ENCODE measurements at places on chromosomes 5 and 9.

DNA sequence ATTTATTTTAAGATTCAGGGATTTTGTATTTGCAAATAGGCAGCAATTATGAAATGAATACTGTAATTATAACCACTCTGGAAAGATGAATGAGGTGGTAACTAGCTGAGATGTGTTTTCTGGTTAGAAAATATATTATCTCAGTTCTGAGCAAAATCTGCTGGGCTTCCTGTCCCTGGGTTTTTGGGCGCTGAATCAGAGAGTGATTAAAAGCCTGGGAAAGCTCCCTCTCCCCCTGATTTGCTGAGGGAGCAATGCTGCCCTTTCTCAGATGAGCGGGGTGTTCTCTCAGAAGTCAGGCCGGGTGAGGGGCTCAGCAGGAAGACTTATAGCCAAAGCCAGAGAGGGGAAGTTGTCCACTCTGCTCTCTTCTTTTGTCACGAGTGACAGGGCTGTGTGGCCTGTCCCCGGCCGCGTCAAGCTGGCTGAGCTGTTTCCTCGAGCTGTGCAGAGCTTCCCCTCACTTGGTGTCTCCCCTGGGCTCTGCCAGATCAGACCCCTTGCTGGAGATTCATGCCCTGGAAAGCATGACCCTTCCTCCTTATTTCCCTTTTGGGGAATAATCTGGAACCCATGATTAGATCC, 39.8 kb upstream of the PITX1 start:
- no peak for DNase-seq

- DNase-seq: no peak
Observed at GRCh38 chr5:85030316-85031084, 645.8 kb upstream of the EDIL3 start.

DNA sequence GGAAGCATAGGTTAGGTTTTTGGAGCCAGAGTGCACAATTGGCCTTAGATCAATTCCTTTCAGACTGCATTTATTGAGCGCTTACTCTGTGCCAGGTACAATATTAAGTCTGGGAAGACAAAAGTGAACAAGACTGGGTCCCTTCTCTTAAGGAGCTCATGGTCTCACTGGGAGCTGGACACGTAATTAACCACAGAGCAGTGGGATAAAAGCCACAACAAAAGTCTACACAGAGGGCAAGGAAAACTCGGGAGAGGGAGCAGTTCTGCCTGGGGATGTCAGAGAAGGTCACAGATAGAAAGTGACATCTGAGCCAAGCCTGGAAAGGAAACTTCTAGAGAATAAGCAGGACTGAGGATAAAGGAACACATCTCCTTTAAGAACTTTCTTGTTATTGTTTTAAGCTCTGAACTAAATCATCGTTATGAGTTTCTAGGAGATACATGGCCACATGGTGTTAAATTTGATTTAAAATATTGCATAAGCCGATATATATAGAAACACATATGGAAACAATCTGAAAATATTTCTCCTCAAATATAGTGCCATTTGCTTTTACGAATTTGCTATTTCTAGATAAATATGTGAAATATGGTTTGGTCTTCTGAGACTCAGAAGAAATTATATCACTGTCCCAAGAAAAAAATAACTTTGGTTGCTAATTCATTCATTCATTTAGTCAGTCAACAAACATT, 40.1 kb upstream of the PDE8B start:
- no peak for DNase-seq

DNA sequence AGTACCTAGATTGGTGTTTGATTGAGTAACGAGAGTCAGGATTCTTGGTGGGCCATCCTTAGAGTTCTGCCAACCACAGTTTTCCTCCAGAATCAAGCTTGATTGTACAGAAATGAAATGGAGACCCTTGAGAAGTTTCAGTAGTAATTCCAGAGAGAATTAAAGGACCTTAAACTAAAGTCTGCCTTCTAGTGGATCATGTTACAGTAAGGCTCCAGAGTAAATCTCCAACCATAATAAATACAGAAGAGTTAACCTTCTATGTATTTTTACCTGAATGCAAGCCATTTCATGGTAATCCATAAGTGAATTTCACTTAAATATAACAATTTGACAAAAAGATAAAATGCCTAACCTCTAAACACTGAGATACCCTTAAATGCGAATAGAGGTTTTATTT, 53.0 kb upstream of the CNTLN start:
- DNase-seq: no peak

- no peak for DNase-seq
Observed at GRCh38 chr5:167968837-167969236, 322.6 kb upstream of the WWC1 start.

DNA sequence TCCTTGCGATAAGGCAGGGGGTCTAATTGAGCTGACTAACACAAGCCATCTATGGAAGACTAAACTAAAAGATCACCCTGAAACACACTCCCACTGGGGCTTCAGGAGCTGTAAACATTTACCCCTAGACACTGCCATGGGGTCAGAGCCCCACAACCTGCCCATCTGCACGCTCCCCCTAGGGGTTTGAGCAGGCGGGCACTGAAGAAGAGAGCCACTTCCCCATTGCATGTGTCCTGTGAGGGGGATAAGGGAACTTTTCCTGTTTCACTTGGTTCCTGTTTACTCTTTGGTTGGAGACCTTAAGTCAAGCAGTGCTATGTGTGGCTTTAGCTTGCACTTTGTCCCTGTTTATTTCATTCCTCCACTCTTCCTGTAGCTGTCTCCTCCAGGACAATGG, 1929.5 kb upstream of the CDH9 start:
- DNase-seq: no peak
